IMR-90 (cell line): ENCODE measurements at places on chromosomes 11 and 22.

DNA sequence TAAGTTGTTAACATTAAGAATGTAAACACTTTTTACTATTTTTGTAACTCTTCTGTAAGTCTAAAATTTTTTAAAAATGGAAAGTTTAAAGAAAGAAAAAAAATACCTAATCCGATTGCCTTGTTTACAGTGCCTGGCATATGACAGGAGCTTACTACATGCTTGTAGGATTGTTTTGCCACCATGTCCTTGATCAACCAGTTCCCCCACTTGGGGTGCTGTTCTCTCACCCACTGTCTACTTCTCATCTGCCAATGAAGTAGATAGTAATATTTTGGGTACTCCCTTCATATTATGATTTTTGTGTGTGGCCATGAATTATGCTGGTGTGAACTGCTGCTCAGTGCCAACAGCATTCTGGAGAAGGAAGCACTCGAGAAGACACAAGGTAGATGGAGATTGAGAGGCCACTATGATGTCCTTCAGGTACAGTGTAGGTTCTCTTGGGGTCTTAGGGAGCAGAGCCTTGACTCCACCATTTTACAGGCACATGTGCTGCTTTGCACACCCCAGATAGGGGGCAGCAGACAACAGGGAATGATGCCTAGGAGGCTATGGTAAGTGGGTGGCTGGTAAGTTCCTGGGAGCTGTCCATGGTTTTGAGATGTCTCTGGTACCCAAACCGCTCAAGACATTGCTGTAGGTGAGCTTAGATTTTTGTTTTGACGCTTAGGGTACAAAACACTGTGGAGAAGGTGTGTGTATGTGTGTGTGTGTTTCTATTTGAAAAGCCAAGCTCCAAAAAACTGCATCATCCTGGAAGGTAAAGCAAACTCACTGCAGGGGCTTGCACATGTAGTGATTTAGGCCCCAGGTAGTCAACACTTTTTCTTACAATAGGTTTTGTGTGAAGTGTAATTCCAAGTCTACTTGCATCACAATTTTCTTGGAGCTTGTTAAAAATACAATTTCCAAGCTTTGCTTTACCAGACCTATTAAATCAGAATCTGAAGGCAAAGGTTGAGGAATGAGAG, 494.5 kb upstream of the LARGE1 start:
- DNase-seq = no peak

DNA sequence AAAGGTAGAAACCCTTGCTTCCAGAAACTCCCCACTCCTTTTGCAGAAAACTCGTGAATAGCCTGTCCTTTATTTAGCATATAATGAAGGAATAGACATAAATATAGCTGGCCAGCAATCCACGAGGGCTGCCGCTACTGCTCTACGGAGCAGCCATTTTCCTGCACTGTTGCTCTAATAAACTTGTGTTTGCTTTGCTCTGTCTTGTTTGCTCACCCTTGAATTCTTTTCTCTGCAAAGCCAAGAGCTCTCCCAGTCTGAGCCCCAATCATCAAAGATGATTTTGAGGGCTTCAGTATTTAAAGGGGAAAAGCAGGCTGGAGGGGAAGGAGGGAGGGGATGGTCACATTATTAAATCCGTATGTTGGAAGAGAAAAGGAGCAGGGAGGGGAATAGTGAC, 16.6 kb upstream of the CHKA start:
- DNase-seq = no peak

- DNase-seq = no peak
Measured at GRCh38 chr11:43908191-43908590, 27.6 kb downstream of the ALKBH3 start.

DNA sequence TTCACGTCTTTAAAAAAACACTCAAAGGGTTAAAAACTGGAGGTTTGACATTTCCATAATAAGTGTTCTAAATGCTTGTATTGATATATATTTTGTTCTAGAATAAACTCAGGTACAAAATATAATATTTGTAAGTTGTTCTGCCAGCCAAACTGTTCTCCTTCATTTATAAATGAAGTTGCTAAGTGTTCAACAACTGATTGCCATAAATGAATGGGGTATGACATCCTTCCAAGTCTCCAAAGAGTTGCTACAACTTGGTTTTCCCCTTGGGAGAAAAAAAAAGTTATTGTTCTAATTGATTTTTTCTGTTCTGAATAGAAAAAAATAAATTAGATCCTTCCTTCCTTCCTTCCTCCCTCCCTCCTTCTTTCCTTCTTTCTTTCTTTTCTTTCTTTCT, 65.4 kb upstream of the BLID start:
- no peak for DNase-seq
